ENCODE measurements at places on chromosomes 2 and 18.
A peak's percentile ranks its signal among the peaks of the same experiment; 100 is the strongest.

- DNase-seq: no peak
Observed at GRCh38 chr2:119234021-119235019, 10.7 kb downstream of the STEAP3 start.

DNA sequence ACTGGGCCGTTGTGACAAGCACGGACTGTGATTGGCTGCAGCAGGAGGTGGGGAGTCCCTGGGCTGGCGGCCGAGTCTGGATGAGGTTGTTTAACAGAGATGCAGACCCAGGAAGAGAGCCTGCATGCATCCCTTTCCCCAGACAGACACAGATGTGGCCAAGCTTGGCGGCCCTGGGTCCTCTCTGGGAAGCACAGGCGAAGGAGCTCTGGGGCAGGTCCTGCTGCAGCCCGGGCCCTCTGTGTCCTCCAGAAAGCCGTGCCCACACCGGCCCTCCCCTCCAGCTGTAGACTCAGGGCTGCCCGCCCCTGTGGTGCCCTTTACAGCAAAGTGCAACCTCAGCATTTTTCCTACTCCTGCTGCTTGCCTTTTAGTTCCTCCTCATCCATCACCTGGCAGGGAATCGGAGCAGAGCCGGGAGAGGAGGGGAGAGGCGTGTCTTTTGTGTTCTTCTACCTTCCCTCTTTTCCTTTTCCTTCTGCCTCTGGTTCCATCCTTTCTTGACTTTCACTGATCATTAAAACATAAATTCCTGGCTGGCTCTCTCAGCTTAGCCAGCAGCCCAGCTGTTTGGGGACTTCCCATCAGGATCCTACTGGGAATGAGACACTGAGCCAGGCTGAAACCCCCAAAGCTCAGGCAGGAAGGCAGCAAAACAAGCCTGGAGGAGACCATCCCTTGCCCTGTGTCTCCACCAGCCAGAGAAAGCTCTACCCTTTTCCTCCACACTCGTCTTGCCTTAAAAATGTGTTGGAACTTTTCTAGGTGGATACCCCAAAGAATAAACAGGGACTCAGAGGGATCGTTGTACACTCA lies 75.0 kb downstream of the CTIF start:
- no peak for DNase-seq

DNA sequence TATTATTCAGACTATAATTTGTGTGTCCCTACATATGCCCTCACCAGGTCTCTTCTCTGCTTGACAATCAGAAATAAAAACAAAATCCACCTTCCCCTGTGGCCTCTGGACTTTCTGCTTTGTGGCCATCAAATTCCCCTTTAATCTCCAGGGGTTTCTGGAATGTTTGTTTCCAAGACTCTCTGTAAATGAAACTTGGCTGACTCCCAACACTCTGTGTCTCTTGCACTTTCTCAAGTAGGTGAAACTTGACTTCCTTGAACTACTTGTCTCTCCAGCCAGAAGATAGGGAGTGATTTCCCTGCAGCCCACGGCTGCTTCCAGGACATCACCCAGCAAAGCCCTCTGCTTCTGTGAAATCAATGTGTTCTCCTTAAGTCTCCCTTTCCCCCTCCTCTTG lies 54.1 kb upstream of the AQP4 start:
- DNase-seq: no peak

DNA sequence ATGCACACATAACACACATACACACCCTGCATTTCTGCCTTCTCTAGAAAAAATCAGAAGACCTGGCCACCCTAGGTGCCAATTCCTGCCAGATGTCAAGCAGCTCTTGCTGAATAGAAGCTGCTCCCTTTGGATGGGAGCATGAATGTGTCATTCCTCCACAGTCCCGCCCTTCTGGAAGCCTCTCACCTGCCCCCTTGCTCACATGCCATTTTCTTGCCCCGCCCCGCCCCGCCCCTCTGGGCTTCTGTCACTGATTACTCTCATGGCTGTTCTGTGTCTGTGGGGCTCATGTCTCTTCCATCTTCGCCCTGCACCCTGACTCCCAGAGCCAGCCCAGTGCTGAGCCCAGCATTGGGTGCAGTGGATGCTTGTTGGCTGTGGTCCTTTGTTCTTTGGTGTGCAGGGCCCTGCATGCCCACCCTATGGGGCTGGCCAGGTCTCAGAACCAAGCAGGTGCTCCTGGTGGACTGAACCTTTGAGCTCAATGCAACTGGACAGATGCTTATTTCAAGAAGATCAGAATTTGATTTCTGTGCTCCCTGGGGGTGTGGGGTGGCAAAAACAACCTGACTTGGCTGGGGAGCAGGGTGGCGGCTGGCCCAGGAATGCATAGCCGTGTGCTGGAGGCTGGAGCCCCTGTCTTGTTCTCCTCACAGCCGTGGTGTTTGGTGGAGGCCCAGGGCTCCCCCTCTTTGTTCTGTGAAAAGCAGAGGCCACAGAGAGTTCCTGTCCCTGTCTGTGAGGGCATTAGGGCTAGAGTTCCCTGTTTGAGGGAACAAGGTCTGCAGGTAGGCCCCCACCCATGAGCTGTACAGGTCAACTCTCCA lies 140.6 kb upstream of the GLI2 start:
- no peak for DNase-seq

DNA sequence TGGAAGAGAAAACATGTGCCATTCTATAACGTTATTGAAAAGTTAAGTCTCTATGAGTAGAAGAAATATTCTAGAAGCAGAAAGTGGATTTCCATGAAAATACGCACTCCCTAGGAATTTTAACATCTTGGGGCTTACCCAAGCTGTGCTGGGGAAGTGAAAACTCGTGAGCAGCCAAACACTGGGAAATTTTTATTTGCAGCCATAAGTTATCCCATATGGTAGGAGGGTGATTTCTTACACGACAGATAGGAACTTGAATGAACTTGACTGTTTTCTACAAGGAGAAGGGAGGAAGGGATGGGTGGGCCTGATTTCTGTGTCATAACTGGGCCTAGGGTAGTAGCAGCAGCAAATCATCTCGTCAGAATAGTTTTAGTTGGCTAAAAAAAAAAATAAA lies 272.6 kb downstream of the ETAA1 start:
- DNase-seq: no peak

GRCh38 chr2:237113026-237113795 lies 27.5 kb downstream of the COPS8 start:
- no peak for DNase-seq

GRCh38 chr2:179877601-179878364 lies 16.4 kb upstream of the ZNF385B start:
- DNase-seq: no peak

DNA sequence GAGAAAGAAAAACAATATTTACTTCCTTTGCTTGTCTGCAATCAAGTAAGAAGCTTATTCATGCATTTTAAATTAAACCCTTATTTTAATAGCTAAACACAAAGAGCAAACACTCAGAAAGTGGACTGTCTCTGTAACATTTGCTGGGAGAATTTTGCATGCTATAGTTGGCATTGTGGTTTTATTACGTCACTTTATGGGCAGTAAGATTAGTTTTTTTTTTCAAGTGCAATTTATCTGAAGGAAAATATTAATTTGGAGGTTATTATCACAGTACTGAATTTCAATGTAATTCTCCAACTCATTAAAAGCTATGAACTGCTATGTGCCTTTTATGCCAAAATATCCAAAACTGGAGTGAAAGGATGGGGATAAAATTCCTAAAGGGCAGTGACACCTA lies 103.3 kb downstream of the TMEFF2 start:
- DNase-seq: no peak

DNA sequence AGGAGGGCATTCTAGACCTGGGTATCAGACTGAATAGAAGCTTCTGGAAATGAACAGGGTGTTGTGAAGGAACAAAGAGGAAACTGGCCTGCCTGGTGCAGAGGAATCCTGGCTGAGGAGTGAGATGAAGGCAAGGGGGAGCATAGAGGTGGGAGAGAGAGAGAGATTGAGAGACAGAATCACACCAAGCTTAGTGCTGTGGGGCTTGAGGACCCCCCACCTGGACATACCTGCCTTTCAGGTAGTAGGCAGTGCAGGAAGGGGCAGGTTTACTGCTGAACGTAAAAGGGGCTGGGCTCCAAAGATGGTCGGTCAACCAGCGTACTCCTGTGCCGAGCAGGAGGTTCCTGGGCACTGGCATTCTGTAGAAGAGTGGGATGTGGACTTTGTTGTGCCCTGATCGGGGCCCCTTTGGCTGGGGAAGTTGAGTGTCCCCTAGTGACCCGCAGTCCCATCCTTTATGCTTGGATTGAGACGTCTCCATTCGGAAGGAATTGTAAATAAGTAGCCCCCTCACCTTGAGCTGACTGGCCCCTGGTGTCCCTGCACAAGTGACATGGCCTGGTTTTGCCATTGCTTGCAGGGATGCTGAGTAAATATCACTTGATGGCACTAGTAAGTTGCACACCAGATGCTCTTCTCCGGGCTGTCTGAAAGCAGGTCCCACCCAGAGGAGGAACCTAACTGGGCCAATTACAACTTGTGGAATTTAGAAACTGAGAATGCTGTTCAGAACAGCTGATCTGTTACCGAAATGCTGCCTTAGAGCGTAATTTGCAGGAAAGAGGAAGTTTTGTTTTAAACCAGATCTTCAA lies 1.4 kb downstream of the UBE2F start:
- DNase-seq: peak; percentile 27

DNA sequence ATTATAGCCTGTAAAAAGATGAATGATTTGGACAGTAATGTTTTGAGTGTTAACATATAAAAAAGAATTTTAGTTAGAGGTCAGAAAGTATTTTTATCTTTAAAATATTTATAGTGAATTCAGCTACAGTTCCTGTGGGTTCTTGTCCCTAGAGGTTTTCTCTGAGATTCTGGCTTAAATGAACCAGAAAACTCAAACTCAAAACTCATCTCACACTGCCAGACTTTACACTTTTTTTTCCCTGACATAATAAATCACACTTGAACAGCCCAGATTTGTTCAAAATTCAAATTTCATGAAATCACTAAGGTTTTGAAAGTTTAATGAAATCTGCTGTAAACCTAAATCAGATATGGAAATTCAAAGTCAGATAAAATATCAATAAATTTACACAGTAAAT lies 92.3 kb downstream of the KCNH7 start:
- DNase-seq: no peak

All from activated CD4-positive, alpha-beta T cell treated with anti-CD3 and anti-CD28 coated beads for 1 hour (primary cell).